Stimulated activated effector memory CD8-positive, alpha-beta T cell treated with anti-CD3 and anti-CD28 coated beads, Interleukin-12 subunit alpha, Interleukin-12 subunit beta, amount 100 ng/mL, for 72 hours (primary cell): ENCODE measurements at places on chromosomes 11 and 22.

DNA sequence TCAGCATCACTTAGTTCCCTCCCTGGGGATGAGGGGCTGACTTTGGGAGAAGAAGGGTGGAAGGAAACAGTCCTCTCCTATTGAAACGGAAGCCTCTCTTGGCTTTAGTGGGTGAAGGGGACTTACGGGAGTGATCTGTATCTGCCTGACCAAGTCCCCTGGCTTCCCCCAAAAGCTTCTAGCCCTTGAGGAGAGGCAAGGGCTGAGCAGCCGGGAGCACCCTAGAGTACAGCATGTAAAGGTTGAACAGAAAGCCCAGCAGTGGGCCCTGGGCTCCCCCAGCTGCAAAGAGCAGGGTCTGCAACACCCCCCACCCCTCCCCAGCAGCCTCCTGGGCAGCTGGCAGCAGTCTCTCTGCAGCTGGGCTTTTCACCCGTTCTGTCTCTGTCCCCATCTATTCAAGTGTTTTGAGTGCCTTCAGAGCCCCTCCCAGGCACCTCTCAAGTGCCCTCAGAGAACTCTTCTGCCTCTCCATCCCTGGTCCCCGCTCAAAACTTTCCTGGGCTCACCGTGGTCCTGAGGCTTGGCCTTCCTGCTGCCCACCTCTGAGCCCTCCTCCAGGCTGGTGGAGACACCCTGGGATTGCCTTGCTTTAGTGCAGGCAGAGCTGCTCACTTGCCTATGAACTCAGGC lies 2.7 kb downstream of the CAPN5 start:
- no peak for DNase-seq

DNA sequence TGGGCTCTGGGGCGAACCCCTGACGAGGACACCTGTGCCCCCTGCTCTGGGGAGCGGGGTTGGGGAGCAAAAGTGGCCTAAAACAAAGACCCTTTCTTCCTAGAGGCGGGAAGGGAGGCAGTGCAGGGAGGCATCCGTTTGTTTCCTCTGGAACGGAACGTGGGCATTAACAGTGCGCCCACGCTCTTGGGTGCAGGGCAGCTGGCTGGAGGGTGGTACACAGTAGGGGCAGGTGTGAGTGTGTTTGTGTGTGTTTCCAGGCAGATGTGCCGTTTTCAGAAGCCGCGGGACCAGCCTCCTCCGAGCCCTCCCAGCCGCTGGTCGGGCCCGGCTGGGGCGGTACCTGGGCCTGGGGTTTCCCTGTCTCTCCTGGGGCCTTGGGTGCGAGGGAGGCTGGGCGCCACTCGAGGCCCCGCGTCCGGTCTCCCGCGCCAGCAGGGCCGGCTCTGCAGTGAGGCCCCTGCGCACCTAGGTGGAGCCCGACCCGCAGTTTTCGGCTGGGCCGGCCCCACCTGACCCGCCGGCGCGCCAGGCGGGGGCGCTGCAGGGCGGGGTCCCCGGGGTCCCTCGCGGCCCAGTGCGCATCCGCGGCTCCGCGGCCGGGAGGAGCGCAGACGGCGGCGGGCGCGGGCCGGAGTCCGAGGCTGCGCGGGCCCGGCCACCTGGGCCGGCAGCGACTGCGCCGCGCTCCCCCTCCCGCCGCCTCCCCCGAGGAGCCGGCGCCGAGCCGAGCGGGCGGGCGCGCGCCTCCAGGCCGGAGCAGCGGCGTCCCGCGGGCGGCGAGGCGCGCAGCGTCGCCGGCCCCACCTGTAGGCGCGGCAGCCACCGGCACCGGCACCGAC lies 1252.7 kb downstream of the BRD1 start:
- no peak for DNase-seq

- DNase-seq = no peak
Observed at GRCh38 chr22:21818487-21819182, 48.8 kb downstream of the MAPK1 start.

DNA sequence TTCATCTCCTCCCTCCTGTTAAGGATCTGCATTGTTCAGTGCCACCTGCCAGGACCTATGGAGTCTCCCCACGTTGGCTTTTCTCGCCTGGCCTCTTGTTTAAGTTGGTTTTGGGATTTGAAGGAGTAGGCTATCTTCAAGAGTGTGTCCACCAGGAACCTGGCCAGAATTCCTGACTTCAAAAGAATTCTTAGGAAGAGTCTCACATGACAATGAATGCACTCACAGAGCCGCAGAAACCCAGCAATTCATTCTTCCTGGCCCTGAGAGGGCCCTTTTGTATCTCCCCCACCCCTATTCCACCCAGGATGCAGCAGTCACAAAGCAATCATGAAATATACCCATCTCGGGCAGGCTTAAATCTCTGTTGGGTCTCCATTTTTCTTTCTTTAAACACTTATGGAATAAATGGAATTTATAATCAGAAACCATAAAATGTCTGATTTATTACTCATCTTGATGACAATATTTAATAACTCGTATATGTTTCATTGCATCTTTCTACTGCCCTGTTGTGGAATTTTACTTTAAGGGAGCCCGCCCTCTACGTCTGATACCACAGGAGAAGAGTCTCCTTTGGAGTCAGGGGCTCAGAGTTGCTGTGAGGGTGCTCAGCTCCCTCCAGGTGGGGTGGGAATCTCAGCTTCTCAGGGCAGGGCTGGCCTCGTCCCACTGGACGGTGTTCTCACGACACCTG lies 507.0 kb downstream of the NTM start:
- no peak for DNase-seq

DNA sequence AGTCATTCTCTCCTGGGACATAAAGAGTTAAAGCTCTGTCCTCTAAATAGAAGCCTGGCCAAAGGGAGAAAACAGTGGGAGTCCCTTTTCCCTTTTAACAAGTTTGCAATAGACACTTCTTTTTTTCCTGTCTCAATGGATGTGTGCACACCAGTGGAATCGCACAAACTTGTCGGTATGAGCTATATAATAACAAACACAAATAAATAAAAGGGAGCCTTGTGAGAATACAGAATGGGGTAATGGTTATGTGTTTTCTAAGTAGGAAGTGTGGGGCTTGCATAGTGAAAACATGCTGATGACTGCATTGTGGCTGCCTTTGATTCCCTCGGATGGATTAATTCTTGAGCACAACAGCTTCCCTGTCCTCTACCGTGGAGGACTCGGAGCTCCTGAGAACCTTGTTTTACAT lies 131.9 kb downstream of the WNT7B start:
- no peak for DNase-seq

DNA sequence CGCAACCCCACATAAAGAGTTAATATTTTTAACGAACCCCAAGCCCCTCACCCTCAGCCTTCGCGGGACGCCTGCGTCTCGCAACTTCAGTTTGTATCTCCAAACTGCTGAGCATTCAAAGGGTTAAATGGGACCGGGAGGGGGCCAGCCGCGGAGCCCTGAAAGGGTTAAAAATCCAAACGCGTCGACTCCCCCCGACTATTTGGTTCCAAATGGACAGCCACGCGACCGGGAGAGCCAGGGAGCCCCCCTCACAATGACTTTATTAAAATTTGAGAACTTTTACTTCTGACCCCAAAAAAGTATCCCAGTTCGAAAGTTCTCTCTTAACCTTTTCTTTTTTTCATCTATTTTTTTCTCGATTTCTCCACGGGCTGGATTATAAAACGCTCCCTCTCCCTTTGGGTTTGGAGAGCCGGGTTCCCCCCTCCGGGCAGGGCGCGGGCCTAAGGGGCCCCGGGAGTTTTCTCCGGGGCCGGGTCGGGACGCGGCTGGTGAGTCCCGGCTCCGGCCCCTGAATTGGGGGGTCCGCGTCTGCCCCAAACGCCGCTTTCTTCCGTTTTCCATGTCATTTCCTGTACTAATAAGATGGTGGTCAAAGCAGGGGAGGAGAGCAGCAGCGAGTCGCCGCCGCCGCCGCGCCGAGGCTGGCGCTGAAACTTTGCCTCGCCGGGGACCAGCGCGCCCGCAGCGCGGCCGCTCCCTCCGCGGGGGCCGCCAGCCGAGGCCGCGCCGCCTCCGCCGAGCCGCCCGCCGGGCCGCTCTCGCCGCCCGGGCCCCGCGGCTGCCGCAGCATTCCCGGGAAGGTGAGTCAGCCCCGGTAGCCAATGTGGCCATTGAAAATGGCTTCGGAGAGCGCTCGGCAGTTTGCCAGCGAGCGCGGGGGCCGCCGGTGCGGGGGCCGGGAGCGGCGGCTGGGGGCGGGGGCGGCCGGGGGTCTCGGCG lies at the start of gene PRDM11:
Gene PRDM11, plus strand, starts transcription at position 568 of the 945 bp plus-strand sequence. CDS start 35,128 bp downstream, outside the sequence.
- DNase-seq = peak; percentile 27

DNA sequence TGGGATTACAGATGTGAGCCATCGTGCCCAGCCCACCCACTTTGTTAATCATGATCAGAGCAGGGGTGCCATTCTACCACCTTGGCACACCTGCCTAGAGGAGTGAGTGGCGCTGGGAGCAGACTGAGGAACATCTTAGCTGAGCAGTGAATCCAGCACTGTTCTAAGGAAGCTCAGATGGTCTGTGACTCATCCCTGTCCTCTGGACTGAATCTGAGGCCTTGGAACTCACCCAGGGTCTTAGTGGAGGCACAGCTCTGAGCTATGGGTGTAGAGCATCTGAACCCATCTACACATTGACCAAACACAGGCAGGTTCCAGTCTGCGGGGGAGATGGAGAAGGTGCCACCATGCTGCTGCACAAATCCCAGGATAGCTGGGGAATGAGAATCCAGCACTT lies 14.9 kb downstream of the PGAP2 start:
- DNase-seq = no peak

GRCh38 chr11:69959461-69959860 lies 118.7 kb upstream of the ANO1 start:
- DNase-seq = no peak

DNA sequence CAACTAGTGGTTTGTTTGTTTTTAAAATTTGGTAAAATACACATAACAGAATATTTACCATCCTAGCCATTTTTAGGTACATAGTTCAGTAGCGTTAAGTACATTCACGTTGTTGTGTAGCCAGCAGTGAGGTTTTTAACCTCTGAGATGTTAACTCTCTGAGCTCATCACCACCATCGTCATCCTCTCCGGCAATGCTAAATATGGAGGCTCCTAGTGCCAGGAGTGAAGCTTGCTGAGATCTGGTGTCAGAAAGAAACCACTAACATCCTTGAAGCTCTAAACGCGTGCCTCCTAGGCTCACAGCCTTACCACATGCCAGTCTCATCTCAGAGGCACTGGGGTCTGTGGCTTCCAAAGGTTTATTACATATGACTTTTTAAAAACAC lies 330.2 kb upstream of the B3GAT1 start:
- no peak for DNase-seq

DNA sequence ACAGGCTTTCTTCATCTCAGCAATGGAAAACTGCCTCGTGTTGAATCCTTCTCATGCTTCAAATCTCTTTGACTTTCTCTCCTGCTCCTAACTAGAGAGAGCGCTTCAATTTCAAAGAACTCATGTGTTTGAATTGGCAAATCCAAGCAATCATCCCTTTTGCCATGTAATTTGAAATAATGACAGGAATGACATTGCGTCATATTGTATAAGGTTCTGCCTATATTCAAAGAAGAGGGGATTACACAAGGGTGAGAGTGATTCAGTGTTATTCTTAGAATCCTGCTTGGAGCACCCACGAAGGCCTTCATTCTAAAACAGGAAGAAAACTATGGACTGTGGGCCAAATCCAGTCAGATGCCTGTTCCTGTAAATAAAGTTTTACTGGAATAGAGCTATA lies 720.6 kb downstream of the JRKL start:
- DNase-seq = no peak

- no peak for DNase-seq
Observed at GRCh38 chr22:44711241-44711560, 9.2 kb downstream of the PRR5 start.

GRCh38 chr11:44344921-44345320 lies 35.0 kb upstream of the ALX4 start:
- no peak for DNase-seq

- DNase-seq = no peak
Observed at GRCh38 chr11:131998020-131998419, 627.6 kb downstream of the NTM start.

DNA sequence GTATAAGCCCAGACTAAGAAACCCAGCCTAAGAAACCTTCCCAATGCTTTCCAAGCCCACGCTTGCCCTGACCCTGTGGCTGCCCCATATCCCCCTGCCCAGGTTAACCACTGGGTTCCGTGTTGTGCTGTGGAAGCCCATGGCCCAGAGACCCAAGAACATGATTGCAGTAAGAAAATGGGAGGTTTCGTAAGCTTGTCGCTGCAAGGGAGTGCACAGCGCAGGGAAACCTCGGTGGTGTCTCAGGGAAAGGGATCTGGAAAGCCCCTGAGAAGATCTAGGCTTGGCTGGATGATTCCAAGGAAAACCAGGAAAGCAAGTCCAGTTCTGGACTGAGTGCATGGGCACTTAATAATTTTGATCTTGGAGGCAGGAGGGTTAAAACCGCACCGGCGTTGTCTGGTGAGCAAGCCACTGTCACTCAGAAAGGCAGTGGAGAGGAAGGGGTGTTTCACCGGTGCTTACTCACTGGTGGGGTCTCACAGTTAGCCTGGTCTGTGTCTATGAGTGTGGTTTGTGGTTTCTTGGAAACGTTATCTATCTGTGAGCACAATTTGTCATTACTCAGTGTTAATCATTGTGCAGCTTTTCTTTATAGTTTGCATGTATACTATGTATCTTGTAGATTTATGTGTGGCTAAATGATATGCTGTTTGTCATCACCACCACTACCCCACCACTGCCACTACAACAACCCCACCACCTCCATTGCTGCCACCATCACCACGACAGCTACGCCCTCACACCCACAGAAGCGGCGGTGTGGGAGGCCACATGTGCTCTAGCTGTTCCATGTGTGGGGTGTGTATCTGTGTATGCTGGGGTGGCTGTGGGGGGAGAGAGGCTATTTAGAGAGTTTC lies 53.3 kb upstream of the PRDM11 start:
- DNase-seq = peak; percentile 72

GRCh38 chr11:84800755-84801346 lies 826.3 kb downstream of the DLG2 start:
- no peak for DNase-seq

DNA sequence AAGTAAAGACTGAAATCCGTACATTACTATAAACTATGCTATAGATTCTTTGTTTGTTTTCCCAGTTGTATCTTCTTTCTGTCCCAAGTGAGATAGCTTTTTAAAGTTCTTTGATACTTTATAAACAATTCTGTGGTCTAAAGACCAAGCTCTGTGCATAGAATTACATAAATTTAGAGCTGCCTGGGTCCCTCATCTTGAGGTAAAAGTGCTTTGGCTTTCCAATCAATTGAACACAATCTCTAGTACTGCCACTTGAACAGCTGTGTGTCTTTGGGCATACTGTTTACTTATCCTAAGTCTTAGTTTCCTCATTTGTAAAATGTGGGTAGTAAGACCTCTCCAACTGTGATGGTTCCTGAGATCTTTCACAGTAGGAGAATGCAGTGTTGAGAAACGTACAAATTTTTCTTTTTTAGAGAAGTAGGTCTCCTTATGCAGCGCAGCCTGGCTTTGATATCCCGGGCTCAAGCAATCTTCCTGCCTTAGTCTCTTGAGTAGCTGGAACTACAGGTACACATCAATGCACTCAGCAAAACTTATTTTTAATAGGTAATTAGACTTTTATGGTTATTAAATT lies 2.5 kb upstream of the EED start:
- DNase-seq = no peak
